ENCODE measurements at places on chromosomes 12 and 14.
A peak's percentile ranks its signal among the peaks of the same experiment; 100 is the strongest.

DNA sequence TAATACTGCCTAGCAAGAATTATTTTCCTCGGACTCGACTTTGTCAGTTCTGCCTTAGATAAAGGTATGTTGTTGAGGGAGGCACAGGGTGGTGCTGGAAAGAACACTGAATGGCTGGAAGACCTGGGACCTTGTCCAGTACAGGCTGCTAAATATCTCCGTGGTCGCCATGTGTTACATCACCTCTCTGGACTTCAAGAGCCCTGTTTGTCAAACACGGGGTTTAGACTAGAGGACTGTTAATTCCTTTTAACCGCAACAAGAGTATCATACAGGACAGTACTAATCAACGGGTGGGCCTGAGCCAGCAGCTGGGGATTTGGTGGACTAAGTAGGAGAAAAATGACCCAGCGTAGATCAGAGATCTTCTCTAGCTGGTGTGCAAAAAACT is 476.3 kb downstream of the LRIG3 start:
- no peak for DNase-seq

- peak; percentile 83 for DNase-seq
Measured at GRCh38 chr14:91349481-91350074, 68.0 kb downstream of the CCDC88C start.

GRCh38 chr14:70816525-70816924 is 7.2 kb upstream of the MAP3K9 start:
- no peak for DNase-seq

- no peak for DNase-seq
Measured at GRCh38 chr14:105854600-105855245, 328.3 kb downstream of the TMEM121 start.

GRCh38 chr14:77259025-77259715 is 11.8 kb downstream of the NGB start:
- no peak for DNase-seq

DNA sequence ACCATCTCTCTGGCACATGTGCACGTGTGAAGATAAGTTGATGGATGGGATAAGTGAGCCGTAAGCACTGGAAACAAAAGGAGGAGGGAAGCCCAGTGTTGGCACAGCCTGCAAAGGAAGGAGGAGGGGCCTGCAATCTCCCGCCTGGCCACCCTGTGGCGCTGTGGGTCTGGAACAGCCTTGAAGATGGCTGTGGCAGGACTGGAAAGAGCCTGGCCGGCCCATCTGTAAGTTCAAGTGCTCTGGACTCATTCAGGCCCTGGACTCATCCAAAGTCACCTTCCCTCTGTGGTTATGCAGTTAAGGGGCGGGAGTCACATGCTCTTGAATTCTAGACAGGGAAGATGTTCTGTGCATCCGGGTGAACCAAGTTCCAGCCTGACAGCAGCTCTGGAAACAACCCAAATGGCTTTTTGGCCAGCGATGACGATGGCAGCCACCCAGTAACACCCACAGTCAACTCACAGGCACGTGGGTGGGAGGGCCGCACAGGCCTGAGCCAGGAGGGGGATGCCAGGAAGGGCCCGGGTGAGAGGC is 50.4 kb downstream of the CHGA start:
- no peak for DNase-seq

DNA sequence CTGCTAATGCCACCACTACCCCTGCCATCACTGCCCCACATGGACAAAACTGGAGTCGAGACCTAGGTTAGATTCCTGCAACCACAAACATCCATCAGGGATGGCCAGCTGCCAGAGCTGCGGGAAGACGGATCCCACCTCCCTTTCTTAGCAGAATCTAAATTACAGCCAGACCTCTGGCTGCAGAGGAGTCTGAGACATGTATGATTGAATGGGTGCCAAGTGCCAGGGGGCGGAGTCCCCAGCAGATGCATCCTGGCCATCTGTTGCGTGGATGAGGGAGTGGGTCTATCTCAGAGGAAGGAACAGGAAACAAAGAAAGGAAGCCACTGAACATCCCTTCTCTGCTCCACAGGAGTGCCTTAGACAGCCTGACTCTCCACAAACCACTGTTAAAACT is 7.1 kb upstream of the OAS2 start:
- no peak for DNase-seq

- DNase-seq, result no peak
Measured at GRCh38 chr12:99983456-99984258, 1.1 kb downstream of the ANKS1B start.

- no peak for DNase-seq
Measured at GRCh38 chr12:69630191-69630590, 19.5 kb upstream of the LRRC10 start.

- DNase-seq, result no peak
Measured at GRCh38 chr12:18242380-18243089, 18.8 kb upstream of the PIK3C2G start.

GRCh38 chr12:24928131-24928530 is 20.8 kb downstream of the BCAT1 start:
- no peak for DNase-seq

GRCh38 chr14:85428926-85429325 is 101.0 kb upstream of the FLRT2 start:
- DNase-seq, result no peak

DNA sequence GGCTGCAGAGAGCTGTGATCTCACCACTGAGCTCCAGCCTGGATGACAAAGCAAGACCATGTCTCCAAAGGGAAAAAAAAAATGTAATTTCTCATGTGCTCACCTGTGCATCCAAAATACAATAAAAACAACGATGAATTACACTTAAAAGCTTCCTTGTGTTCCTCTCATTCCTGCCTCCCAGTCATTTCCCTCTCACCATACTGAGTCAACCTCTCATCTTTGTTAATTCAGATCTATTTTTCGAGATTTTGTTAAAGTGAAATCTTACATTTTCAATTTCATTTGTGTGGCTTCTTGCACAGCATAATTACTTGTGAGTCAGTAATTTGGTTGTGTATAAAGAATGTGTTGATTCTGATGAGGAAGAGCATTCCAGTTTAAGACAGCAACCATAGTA is 1203.2 kb downstream of the TMEM121 start:
- DNase-seq, result no peak

GRCh38 chr12:67524861-67525616 is 123.5 kb upstream of the DYRK2 start:
- no peak for DNase-seq

- DNase-seq, result no peak
Measured at GRCh38 chr12:50018968-50019367, 6.3 kb downstream of the RACGAP1 start.

DNA sequence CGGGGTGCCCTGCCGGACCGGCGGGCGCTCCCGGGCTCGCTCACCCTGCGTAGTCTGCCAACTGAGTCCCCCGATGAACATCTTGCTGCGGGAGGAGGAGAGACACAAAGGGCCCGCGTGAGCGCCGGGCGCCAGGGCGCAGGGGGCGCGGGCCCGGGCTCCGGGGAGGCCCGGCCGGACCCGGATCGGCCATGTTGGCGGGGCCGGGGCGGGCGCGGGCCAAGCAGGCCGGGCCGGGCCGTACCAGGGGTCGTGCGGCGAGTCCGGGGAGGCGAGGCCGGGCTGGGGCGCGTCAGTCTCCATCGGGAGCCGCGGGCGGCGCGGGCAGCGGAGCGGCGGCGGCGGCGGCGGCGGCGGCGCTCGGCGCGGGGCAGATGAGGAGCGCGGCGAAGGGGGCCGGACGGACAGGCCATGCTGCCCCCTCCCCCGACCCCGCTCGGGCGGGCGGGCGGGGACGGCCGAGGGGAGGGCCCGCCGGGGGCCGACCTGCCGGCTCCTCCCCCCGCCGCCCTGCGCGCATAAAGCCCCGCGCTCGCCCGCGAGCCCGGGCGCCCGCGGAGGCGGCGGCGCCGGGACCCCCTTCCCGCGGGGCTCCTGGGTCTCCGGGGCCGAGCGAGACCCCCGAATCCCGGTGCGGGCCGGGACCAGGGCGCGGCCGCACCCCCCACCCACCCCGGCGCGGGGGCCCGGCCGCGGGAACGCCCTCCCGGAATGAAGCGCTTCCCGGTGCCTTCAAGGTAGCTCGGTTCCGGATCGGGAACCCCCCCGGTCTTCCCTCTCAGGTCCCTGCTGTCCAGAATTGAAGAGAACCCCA is at the start of gene MSI1:
Gene MSI1, minus strand, starts transcription at position 376 of the 814 bp plus-strand sequence. Its CDS starts 73 bp downstream, at position 303.
- DNase-seq, result no peak

DNA sequence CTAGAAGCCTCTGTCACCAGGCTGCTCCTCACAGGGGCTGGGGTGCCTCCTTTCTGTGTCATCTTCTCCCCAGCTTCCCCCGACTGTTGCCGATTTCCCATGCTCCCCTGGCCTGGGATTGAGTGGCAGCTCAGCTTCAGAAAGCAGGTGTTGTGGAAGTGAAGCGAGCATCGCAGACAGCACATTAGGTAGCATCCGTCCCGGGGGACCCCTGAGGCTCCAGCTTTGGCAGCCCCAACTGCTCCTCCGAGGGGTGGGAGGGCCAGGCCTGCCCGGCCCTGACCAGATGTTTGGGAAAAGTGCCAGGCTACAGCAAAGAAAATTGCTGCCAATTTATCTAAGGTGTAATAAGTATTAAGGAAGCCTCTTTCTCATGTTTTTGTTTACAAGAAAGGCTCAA is 1045.6 kb downstream of the BCL11B start:
- DNase-seq, result no peak

- DNase-seq, result peak; percentile 20
Measured at GRCh38 chr14:91893007-91893406, 25.7 kb upstream of the TC2N start.

DNA sequence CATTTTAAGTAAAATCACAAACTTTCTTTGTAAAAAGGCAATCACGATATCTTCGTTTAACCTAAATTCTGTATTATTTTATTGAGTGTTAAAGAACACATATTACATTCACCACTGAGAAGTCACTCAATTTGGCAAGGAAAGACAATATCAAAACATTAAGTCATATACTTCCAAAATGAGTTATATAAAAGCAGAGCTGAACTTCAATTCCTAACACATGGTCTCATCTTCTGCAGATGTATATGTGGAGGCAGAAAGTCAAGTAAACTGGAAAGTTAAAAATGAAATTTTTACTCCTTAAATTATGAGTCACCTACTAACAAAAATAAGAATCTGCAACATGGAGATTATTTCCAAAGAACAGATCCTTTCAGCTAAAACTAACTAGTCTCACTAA is 28.7 kb downstream of the BMAL2 start:
- DNase-seq, result no peak

Measured in activated CD4-positive, alpha-beta T cell treated with anti-CD3 and anti-CD28 coated beads, Interleukin-2, Interleukin-4, amounts not matched to agents 100 ng/mL and 50 ng/mL, durations not matched to agents 16 hours and 8 hours (primary cell).